ENCODE measurements at places on chromosomes 7 and 10. TPM values are rescaled to one million over a fixed set of nuclear protein-coding genes. Genes with fewer than 3 reads are reported as not detected.

- H3K4me3 ChIP-seq: no peak overlapping the region
- no peak overlapping the region for H3K27ac ChIP-seq
Measured at GRCh38 chr7:42262964-42263363, 26.0 kb upstream of the GLI3 start.

- no peaks in the 10 kb centered on the region for H3K27me3 ChIP-seq
- H3K4me3 ChIP-seq: no peak overlapping the region
- no peaks in the 10 kb centered on the region for H3K36me3 ChIP-seq
- DNase-seq: no peak
Measured at GRCh38 chr10:96619120-96619519, 32.3 kb upstream of the TM9SF3 start.

DNA sequence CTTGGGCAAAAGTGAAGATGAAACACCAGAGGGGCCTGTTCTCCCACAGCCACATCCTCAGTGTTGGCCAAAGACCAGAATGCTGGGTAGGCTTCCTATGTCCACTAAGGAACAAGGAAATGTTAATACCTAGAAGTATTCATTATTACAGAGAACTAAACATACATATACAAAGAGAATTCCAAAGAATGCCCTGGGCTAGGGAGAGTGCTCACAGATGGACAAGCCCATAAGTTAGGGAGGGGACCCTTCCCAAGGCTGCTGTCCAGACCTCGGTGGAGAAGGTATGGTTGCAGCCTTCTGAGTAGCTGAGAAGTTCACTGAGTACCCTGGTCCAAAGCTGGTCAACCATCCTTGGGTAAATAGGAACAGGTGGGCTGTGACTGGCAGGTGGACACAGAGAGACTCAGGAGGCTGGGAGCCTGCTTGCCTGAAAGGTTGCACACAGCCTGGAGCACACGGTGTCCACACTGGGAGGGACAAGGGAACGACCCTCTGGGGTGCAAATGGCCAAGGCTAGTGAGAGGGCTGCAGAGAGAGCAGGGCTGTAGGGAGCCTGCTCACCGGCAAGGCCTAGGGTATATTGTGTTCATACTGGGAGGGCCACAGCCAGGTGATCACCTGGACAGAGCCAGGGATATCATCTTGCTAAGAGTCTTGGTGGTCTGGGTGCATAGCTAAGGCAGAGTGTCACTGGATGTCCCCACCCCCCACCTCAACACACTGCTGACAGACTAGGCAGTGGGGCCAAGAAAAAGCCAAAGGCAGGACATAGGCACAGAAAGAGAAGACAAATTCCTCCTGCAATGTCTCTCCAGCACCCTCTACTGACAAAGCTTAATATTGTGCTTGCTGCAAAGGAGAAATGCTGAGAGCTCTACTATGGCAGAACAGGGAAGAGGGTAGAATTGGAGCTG lies 40.3 kb downstream of the CPVL start:
- no peak overlapping the region for H3K27ac ChIP-seq
- H3K27me3 ChIP-seq: peaks cover 22% of the 10 kb centered on the region
- no peaks in the 10 kb centered on the region for H3K36me3 ChIP-seq
- peaks cover 4% of the 10 kb centered on the region for H3K4me1 ChIP-seq
- H3K4me3 ChIP-seq: no peak overlapping the region
- peak; percentile 24 for DNase-seq

SH2D4B gene
- total RNA-seq: 0.13 TPM

DNA sequence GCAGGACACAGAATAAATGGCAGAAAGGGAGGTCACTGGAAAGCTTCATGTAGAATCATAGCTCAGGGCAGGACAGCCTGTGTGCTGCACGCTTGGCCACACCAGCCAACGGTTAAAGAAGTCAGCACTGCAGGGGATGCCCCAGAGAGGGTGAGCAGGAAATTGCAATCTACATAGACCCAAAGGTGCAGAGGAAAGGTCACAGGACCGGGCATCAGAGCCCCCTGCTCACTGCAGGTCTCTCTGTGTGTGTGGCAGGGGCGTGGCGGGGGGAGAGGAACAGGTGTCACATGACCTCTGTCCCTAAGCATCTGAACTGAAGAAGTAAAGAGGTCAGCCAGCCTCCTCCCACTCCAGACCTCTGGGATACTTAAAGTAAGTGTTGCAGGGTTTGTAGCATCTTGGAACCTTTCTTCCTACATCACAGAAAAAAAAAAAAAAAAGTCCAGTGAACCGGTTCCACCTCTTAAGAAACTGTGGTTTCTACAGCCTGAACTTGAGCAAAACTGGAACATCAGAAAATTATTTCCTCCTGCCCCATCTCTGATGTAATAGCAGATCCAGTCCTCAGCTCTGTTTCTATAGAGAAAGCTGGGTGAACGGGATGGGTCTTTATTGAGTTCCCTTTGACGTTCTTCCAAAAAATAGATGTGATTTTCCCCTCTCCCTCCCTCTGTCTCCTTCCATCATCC lies 64.3 kb downstream of the RGS10 start:
- H3K4me1 ChIP-seq: peaks cover 28% of the 10 kb centered on the region
- peaks cover 12% of the 10 kb centered on the region for H3K27me3 ChIP-seq
- H3K27ac ChIP-seq: peak overlapping the region; percentile 47
- H3K4me3 ChIP-seq: peak overlapping the region; percentile 5

PTPRN2 gene
- total RNA-seq: 4.8 TPM

DNA sequence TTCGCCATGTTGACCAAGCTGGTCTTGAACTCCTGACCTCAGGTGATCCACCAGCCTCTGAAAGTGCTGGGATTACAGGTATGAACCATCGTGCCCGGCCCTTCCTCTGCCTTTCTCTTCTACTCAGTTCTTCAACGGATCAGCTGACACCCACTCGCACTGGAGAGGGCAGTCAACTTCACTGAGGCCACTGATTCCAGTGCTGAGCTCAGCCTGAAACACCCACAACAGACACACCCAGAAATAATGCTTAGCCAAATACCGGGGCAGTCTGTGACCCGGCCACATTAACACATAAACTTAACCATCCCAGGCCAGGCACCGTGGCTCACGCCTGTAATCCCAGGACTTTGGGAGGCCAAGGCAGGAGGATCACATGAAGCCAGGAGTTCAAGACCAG lies 119.3 kb upstream of the CHST15 start:
- H3K27ac ChIP-seq: no peak overlapping the region
- peaks cover 3% of the 10 kb centered on the region for H3K27me3 ChIP-seq
- no peaks in the 10 kb centered on the region for H3K4me1 ChIP-seq
- DNase-seq: no peak

DNA sequence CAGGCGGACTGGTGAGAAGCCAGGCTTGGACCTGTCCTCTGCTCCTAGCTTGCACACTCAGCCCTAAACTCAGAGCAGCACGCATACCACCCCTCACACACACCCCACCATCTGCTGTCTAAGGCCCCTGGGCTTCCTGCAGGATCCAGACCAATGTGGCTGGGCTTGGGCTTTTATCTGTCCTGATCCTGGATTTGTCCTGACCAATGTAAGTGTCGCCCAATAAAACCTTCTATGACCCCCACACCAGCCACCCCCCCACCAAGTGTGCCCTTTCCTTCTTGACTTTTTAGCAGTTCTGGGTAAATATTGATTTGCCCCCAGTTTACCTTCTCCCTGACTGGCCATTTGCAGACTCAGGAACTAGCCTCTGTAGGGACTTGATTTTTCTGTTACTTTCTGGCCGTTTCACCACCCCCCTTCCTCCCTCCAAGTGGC lies 1.7 kb upstream of the HOXA13 start:
- no peak for DNase-seq
- H3K36me3 ChIP-seq: no peaks in the 10 kb centered on the region
- H3K27me3 ChIP-seq: peaks cover 88% of the 10 kb centered on the region
- H3K27ac ChIP-seq: no peak overlapping the region

- H3K36me3 ChIP-seq: peaks cover 13% of the 10 kb centered on the region
- no peaks in the 10 kb centered on the region for H3K27me3 ChIP-seq
- H3K4me3 ChIP-seq: no peak overlapping the region
- no peaks in the 10 kb centered on the region for H3K4me1 ChIP-seq
Measured at GRCh38 chr7:127940381-127941160, 90.7 kb downstream of the LRRC4 start.

ITGB8 gene
- not detected for total RNA-seq

DLX6 gene
- not detected for total RNA-seq

DNA sequence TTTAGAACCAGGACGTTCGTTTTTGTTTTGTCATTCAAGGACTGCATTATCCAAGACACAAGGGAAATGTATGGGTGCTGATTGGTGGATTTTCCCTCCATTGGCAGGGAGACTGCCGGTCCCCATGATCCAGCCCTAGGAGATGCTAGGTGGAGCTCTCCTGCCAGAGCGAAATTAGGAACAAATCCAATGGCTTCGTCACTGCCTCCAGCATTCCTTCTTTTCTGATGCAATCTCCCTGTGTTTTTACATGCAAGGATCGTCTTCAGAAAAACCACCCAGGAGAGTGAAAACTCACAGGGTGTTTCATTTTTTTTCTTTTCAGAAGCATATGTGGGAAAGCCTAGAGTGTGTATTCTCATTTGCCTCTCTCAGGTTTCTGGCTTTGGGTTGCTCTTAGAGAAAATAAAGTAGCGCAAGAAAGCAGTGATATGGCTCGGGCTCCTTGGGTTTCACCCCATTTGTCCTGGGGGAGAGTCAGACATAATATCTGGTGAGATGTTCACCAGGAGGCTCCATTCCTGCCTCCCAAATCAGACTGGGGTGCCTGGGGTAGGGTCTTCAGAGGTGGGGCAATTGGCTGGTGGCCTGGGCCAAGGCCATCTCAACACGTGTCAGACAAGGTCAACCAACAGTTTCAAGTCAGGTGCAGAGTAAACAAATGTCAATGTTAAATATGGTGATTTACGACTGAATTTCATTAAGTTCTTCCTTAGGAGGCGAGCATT lies 450.9 kb upstream of the MKI67 start:
- H3K4me1 ChIP-seq: no peaks in the 10 kb centered on the region
- no peak overlapping the region for H3K27ac ChIP-seq
- no peak overlapping the region for H3K4me3 ChIP-seq
- H3K27me3 ChIP-seq: peaks cover 1% of the 10 kb centered on the region

GRCh38 chr10:27192284-27192683 lies 37.1 kb downstream of the MASTL start:
- DNase-seq: no peak
- H3K27me3 ChIP-seq: no peaks in the 10 kb centered on the region
- H3K4me1 ChIP-seq: no peaks in the 10 kb centered on the region
- no peak overlapping the region for H3K4me3 ChIP-seq
- peaks cover 16% of the 10 kb centered on the region for H3K36me3 ChIP-seq

GRK5 gene
- total RNA-seq: 30.6 TPM

CHST3 gene
- total RNA-seq: 0.05 TPM

DNA sequence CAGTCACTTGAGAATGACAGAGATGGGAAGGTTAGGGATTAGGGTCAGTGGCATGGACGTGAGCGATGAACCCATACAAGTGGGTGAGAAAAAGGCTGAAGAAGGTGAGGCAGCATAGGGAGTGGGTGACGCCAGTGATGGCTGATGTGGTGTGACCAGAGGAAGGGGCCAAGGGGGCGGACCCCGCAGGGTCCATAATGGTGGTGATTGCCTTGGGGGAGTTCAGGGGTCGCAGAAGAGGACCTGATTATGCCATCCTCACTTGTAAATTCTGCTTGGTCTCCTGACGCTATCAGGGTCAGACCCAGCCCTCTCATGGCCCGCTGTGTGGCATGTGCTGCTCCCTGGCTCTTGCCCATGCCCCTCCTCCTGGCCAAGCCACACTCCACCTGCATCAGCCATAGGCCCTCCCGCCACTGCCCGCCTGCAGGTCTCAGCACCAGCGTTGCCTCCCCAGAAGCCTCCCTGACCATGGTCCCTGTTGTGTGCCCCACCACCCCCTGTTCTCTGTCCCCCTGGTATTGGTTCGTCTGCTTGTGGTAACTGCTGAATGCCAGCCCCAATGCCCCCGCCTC lies 235.7 kb downstream of the EBF3 start:
- DNase-seq: no peak
- H3K4me1 ChIP-seq: no peaks in the 10 kb centered on the region
- no peaks in the 10 kb centered on the region for H3K36me3 ChIP-seq
- no peak overlapping the region for H3K27ac ChIP-seq

DNA sequence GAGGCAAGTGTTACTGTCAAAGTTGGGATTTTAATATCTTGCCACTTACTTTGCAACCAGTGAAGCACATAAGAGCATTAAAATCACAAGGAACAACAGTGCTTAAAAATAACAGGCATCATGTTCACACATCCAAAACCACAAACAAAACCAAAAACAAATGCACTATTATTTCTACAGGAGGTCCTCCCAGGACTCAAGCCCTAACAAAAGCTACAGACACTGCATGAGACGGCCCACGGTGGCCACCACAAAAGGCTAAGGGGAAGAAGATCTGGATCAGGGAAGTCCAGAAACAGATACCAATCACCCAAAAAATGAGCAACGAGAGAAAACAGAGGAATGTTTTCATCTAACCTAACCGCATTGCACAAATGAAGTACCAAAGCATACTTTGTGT lies 158.4 kb downstream of the ZMYND11 start:
- no peaks in the 10 kb centered on the region for H3K36me3 ChIP-seq
- no peak overlapping the region for H3K27ac ChIP-seq
- H3K27me3 ChIP-seq: peaks cover 2% of the 10 kb centered on the region
- DNase-seq: no peak

DNA sequence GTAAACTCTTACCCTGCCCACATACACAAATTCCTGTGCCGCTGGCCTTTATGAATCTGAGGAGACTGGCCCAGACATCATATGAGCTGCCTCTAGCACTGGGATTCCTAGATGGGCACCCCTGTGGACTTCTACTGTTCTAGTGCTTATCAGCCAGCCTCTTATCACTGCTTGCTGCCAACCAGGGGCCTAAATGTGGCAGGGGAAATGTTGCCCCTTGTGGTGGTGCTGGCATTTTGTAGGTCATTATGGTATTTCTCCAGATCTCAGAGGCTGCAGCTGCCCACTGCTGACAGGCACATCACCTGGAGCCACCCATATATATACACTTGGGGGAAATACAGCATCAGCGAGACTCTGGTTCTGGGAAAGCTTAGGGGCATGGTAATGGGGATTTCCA lies 5.4 kb downstream of the SFR1 start:
- peaks cover 1% of the 10 kb centered on the region for H3K27me3 ChIP-seq
- peaks cover 28% of the 10 kb centered on the region for H3K4me1 ChIP-seq
- H3K36me3 ChIP-seq: peaks cover 30% of the 10 kb centered on the region
- no peak overlapping the region for H3K27ac ChIP-seq
- H3K4me3 ChIP-seq: no peak overlapping the region

GRCh38 chr7:22566592-22566991 lies 66.6 kb upstream of the STEAP1B start:
- H3K27me3 ChIP-seq: peaks cover 52% of the 10 kb centered on the region
- peaks cover 9% of the 10 kb centered on the region for H3K36me3 ChIP-seq
- no peak overlapping the region for H3K27ac ChIP-seq
- no peak overlapping the region for H3K4me3 ChIP-seq

- no peaks in the 10 kb centered on the region for H3K27me3 ChIP-seq
- H3K4me1 ChIP-seq: peaks cover 58% of the 10 kb centered on the region
- H3K4me3 ChIP-seq: peak overlapping the region; percentile 85
- peaks cover 58% of the 10 kb centered on the region for H3K36me3 ChIP-seq
- DNase-seq: no peak
Measured at GRCh38 chr10:30436671-30437030, 2.7 kb downstream of the MAP3K8 start.

- H3K36me3 ChIP-seq: no peaks in the 10 kb centered on the region
- no peak overlapping the region for H3K27ac ChIP-seq
- DNase-seq: peak; percentile 42
- peaks cover 28% of the 10 kb centered on the region for H3K4me1 ChIP-seq
- H3K4me3 ChIP-seq: peak overlapping the region; percentile 70
- H3K27me3 ChIP-seq: peaks cover 68% of the 10 kb centered on the region
Measured at GRCh38 chr7:130486114-130486953, 5.6 kb upstream of the MEST start.

BAG3 gene
- total RNA-seq: 26.3 TPM

PNLIPRP2 gene
- total RNA-seq: not detected

Measured in activated CD4-positive, alpha-beta memory T cell treated with anti-CD3 and anti-CD28 coated beads, Interleukin-2, amount 10 ng/mL, durations not matched to agents 7 days and 5 days (primary cell).